ENCODE measurements at places on chromosomes 2 and 18. TPM values are rescaled to one million over a fixed set of nuclear protein-coding genes. Genes with fewer than 3 reads are reported as not detected.

STPG4 gene
- total RNA-seq: not detected

SERPINE2 gene
- 51.3 TPM for total RNA-seq

C2orf15 gene
- 0.41 TPM for total RNA-seq

SFT2D3 gene
- total RNA-seq: 7.3 TPM

KCNG2 gene
- not detected for total RNA-seq

- no peak for DNase-seq
Measured at GRCh38 chr2:182824056-182824766, 42.2 kb downstream of the FRZB start.

DNA sequence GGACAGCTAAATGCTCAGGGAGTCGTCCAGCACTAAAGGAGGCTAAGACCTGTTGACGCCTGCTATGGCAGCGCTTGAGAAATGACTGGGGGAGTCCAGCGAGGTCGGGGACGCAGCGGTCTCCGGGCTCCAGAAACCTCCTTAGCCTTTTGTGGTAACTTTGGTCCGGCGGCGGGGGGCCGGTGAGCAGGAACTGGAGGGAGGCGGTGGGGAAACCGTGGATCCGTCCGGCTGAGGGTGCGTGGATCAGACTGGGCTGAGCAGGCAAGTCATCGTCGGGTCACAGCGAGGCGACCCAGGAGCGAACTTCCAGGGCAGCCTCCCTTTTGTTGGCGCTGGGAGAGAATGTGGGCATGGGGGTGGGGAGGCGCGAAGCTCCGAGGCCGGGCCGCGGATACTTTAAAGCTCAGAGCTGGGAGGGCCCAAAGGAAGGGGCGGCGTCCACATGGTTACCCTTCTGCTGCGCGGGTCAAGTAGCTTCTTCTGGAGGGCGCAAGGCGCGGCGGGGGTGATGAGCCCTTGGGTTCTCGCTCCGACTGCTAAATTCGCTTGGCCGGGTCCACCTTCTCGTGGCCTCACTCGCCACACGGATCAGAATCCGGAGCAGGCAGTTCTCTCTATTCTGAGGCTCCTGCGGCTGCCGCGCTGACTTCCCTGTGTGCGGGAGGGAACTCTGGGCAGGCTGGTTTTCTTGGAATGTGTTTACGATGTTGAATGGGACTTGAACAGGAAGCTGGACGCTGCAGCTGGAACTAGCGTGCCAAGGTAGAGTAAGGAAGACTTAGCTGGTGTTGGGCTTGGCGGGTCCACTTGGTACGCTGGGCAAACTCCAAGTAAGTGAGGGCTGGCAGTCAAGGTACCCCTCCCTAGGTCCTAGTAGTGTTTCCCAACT is 920 bp downstream of the GULP1 start:
- DNase-seq: no peak

DNA sequence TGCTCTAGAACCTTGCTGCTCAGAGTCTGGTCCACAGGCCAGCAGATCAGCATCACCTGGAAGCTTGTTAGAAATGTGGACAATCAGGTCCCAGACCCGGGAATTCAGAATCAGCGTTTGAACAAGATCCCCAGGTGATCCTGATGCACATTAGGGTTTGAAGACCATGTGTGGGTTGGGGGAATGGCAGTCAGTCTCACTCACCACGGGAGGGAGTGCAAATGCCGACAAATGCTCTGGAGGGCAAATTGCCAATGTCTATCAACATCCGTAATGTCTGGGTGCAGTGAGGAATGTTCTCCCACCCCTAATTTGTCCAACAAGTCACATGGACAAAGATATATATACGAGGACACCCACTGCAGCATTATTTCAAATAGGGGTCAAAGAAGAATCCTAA is 34.5 kb downstream of the INPP5D start:
- no peak for DNase-seq

DNA sequence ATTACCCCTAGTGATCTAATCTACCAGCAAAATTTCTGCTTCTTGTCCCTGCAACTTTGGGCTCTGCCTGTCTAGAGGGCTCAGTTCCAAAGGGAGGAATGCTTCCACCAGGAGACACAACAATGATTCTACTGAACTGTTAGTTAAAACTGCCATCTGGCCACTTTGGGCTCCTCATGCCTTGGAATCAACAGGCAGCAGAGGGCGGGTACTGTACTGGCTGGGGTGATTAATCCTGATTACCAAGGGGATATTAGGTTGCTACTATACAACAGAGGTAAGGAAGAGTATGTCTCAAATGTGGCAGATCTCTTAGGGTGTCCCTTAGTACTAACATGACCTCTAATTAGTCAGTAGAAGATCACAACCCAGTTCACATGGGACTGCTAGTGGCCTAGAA is 21.4 kb downstream of the HADHA start:
- DNase-seq: no peak

GRCh38 chr2:69242651-69243051 is 144.4 kb downstream of the GFPT1 start:
- DNase-seq: no peak

GRCh38 chr18:59459369-59460071 is 100.5 kb upstream of the LMAN1 start:
- no peak for DNase-seq

DNA sequence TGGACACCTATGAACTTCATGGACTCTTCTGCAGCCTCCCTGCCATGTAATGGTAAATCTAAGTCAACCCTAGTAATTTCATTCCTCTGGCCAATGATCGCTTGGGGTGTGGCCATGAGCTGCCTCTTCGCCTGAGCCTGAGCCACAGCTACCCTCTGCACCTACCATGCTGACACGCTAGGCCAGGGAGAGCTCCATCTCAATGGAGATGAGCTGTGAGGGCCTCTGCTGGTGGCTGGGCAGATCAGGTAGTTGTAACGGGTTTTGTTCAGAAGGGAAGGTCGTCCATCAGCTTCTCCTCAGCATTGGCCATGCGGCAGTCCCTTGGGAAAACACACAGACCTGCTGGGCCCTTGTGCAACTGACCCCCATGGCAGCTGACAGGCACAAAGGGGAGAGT is 24.4 kb downstream of the MPHOSPH10 start:
- no peak for DNase-seq

- DNase-seq: no peak
Measured at GRCh38 chr2:174365571-174365970, 30.0 kb upstream of the SCRN3 start.

GRCh38 chr2:211061612-211062296 is 505.4 kb downstream of the CPS1 start:
- DNase-seq: no peak

- DNase-seq: no peak
Measured at GRCh38 chr2:44602446-44602845, 240.7 kb downstream of the CAMKMT start.

All from glomerular endothelial cell (primary cell).